ENCODE measurements at places on chromosomes 16 and 17. TPM values are rescaled to one million over a fixed set of nuclear protein-coding genes. Genes with fewer than 3 reads are reported as not detected.

PIMREG gene
- total RNA-seq: 0.16 TPM

WSB1 gene
- total RNA-seq: 42.5 TPM

PLD6 gene
- 3.4 TPM for total RNA-seq

SLC5A11 gene
- 0.67 TPM for total RNA-seq

SCARF1 gene
- 2.1 TPM for total RNA-seq

PRAC2 gene
- not detected for total RNA-seq

TPPP3 gene
- total RNA-seq: 5.6 TPM

HID1 gene
- 114 TPM for total RNA-seq

OTOP2 gene
- not detected for total RNA-seq

GRIN2A gene
- 0.16 TPM for total RNA-seq

HCRT gene
- total RNA-seq: not detected

KRT12 gene
- total RNA-seq: not detected

IGF2BP1 gene
- not detected for total RNA-seq

WSCD1 gene
- total RNA-seq: 2.7 TPM

C16orf96 gene
- total RNA-seq: 0.47 TPM

Data from pancreas (tissue), 10 donors.